Stimulated activated CD8-positive, alpha-beta memory T cell treated with anti-CD3 and anti-CD28 coated beads, Interleukin-4, amount 100 ng/mL, for 4 hours (primary cell): ENCODE measurements at places on chromosomes 6 and 20.

GRCh38 chr20:24649787-24650490, 180.5 kb downstream of the SYNDIG1 start:
- no peak for DNase-seq

GRCh38 chr6:34508425-34508824, 42.5 kb downstream of the PACSIN1 start:
- no peak for DNase-seq

DNA sequence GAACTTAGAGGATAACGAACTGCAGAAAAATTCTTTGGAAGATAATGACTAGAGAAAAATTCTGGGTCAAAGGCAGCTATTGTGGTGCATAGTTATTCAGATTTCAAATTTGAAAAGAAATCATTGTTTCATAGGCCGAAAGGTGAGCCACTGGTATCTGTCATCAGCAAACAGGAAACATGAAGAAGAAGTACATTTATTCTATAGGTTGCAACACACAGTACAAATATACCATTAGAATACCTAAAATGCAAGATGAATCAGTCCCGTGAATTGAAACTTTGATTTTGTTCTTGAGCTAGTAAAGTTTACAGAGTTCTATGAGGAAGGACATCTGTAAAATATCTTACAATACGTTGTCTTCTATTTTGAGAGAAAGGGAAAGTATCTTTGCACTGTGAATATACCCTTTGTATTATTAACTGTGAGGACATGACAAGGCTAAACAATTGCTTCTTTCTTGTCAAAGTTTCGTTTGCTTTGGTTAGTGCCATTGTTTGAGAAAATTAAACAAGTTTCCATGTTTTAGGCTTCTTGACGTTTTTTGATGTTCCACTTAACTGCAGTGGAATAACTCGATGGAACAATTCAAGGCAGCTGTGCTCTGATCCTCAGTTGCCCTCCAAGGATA, 84.7 kb downstream of the HDGFL1 start:
- DNase-seq = no peak

DNA sequence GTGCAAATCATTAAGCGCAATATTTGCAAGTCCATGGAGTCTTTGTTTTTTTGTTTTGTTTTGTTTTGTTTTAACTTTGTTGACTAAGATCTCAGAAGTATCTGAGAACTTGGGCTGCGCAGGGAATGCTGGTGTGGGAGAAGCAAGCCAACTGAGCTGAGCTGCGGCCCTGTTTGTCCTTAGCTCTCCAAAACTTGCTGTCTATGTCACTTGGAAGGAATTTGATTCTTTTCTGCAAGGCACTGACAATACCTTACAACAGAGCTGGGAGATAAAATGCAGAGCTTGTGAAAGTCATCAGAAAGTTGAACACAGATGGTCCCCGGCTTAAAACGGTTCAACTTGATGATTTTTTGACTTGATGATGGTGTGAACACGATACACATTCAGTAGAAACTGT, 5.4 kb downstream of the SLC22A23 start:
- DNase-seq = no peak

GRCh38 chr6:161138543-161139303, 135.1 kb downstream of the AGPAT4 start:
- DNase-seq = no peak

DNA sequence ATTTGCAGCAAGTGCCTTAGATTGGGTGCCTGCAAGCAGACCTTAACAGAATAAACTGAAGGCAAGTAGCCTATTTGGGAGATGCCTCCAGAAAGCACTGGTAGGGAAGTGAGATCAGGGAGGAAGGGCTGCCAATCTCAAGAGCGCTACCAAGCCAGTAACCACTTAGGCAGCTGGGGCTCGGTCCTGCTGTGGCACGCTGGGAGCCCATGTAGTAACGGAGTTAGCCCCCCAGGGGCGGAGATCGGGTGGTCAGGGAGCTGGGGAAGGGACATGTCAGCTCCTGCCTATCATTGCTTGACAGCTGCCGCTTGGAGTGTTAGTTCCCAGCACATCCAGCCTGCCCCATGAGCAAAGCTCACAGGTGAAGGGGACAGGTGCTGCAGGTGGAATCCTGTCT, 127.0 kb downstream of the CEBPB start:
- no peak for DNase-seq

DNA sequence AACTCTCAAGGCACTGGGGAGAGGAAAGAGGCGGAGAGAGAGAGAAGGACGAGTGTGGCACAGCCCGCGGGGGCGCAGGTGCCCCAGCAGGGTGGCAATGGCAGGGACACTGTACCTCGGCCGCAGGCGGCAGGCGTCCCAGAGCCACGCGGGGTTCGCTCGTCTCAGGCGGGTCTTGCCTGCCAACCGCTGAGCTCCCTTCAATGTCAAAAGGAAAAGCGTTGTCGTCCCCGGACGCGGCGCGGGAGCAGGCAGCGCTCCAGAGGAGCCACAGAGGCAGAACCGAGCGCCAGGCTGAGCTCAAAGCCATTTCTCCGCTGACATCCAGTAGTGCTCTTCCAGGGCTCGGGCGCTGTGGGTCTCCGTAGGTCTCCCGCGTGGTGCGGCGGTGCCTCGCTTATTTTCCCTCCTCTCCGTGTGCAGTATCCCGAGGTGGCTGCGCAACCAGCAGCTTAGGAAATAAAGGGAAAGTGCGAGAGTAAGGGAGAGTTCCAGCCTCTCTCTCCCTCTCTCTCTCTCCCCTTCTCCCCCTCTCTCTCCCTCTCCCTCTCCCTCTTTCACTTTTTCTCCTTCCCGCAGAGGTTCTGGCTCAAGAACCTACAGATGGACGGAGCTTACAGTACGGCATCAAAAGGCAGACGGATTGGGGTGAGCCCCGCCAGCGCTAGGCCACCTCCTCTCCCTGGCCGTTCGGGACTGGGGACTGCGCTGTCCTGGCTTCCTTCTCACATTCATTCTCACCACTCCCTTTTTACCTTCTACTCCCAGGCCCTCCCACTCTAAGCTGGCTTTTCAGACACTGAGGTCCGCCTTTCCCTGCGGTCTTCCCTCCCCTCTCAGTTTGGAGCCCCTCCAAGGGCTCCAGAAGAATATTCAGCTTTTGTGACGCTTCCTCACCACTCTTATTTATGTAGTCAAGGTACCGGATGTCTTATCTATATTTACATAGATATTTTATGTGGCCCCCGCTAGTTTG, at the start of gene LAMA4:
TSS of gene LAMA4 (minus strand) at position 727 of the 976 bp plus-strand sequence. CDS start at position 310, 417 bp downstream.
- DNase-seq = no peak

GRCh38 chr6:24883618-24884017, 52.1 kb downstream of the RIPOR2 start:
- no peak for DNase-seq

DNA sequence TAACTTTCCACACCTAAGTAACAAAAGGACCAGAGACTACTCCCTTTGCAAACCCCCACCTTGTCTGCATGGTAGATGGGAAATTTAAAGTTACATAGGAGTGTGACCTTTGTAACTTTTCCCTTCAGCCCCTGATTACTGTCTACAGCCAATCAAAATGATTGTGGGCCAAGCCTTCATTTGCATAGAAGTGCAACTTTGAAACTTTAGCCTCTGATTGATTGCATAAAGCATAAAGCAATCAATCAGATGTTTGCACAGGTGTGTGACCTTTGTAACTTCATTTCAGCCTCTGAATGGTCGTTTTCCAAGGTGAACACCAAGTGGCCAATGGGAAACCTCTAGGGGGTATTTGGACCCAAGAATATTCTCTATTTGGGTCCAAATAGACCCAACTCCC, 46.1 kb downstream of the PRKN start:
- no peak for DNase-seq

DNA sequence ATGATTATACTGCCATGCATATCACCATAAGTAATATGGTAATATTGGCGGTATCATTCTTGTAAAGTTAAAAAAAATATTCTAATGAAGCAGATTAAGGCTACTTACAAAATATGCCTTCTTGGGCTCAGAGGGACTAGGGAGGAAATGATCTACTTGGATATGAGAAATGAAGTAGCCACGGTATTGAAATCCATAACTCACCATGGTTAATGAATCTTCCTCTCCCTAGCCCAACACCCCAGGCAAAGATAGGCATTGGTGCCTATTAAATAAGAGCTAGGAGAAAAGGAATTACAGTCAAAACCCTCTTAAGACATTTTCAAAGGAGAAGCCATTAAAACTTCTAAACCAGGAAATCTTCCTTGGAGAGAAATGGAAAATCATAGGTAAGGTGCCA, 280.5 kb downstream of the TFAP2B start:
- no peak for DNase-seq

DNA sequence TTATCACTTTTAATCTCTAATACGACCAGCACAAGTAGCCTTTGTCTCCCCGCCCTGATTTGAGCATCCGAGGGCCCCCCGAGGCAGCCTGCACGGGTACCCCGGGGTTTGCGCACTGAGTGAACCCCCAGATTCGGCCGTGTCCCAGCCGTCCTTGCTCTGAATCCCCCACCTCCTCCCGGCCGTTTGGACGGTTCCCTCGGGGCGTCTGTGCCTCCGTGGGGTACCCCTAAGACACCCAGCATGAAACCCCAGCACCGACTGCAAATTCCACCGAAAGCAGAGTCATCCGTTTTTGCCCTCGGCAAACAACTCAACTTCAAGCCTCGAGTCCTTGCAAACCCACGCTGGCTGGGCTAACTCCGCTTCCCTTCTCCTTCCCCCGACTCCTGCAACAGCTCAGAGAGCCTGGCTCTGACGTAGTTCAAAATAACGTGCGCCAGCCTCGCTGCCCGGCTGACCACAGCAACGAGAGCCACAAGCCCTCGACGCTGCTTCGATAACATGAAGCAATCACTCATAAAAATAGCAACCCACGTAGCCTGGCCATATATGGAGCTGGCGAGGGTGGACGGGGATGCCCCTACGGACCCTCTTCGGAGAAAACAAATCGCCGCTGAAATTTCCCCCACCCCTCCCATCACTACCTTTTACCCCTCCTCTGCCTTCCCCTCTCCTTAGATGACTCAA, 764 bp upstream of the SNAP25 start:
- no peak for DNase-seq

GRCh38 chr6:105981002-105981887, 104.9 kb upstream of the PRDM1 start:
- DNase-seq = no peak

- DNase-seq = no peak
These were observed 10.9 kb upstream of the GCM1 start for GRCh38 chr6:53159558-53159957.

DNA sequence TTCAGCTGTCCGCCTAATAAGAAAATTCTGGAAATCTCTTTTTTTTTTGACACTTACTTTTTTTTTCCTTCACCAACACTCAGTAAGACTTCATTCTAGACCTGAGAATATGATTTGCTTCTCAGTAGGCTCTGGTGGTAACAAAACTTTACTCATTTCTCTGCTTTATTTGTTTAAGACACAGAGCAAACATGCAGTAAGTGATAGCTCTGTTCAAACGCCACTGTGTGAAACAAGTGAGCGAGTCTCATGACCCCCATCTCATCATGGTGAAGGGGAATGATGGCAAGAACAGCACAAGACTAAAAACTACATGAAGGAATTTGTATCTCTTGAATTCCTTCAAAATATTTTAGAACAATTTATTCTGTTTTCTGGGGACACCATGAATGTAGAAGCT, 541.6 kb upstream of the POU3F2 start:
- no peak for DNase-seq

DNA sequence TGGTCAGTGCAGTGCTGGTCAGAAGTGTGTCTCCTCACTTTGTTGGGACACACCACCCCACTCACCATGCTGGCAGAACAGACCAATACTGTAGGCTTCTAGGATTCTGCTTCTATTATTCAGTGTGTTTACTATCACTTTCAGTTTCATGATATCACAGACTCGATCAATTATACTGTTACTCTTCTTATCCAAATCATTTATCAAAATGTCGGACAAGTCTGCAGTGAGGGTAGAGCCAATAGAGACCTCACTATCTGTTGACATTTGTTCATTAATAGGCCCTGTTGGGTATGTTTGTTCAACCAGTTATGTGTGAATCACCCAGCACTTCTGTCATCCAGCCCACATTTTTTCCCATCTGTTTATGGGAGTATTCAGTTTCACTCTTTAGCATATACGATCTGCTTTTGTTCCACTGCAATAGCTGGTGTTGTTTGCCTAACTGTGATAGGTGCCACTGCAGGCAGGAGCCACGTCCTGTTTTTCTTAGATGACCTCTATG, 140.1 kb downstream of the NRN1 start:
- no peak for DNase-seq

DNA sequence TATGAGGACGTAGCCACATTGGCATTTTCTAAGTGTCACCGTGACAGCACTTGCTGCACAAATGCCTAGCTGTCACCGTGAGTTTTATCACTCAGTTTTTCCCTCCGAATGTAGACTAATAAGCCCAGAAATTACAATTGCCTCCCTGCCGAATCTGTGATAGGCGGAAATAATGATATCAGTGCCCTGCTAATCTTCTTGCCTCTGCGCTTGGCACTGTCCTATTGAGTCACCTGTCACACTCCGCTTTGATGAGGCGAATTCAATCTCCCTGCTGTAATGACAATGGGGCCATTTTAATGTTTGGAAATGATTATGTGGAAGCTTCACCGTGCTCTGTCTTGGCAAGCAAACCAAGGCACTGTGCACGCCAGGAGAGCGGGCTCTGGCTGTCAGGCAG, 112.8 kb downstream of the LINC00237 start:
- DNase-seq = no peak

GRCh38 chr6:56364827-56365339, 117.5 kb upstream of the COL21A1 start:
- no peak for DNase-seq

- no peak for DNase-seq
These were observed 14.3 kb downstream of the TBPL1 start for GRCh38 chr6:133967347-133967746.

- no peak for DNase-seq
These were observed 53.8 kb upstream of the PDE10A start for GRCh38 chr6:165716886-165717285.

- DNase-seq = no peak
These were observed 177.2 kb downstream of the CLIC5 start for GRCh38 chr6:45838451-45838850.

DNA sequence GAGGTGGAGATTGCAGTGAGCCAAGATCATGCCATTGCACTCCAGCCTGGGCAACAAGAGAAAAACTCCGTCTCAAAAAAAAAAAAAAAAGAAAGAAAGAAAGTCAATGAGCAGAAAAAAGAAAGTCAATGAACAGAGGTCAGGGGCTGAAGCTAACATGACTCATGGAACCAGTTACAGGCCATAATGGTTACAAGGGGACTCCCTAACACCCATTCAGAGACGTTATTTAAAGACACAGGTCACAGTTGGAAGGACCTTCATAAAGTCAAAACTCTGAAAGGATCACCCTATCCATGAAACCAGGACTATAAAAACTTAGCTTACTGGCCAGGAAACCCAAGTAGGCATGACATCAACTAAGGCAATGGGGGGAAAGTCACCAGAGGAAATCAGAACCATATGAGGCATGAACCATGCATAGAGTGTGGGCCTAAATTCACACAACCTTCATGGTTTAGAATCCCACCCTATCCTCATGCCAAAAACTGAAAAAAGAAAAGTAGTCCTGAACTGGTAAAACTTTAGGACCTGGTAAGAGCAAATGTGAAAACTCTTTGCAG, 18.2 kb downstream of the FBXL4 start:
- no peak for DNase-seq

- no peak for DNase-seq
These were observed 98.3 kb downstream of the AIG1 start for GRCh38 chr6:143159001-143159400.
